Neural crest cell (in vitro differentiated cells): ENCODE measurements at places on chromosomes 6 and 20.

DNA sequence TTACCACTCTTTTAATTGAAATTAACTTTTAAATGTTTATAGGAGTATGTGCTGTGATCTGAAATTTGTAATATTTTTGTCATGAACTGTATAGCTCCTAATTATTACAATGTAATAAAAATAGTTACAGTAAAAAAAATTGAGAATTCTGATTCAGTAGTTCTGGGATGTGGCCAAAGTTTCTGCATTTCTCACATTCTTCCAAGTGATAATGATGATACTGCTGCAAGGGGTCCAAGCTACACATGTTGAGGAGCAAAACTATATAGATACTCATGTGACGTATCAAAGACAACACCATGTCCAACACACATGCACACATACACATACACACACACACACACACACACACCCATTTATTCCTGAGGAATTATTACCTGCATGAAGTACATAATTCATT is 71.0 kb upstream of the FAM83B start:
- no peak for DNase-seq

DNA sequence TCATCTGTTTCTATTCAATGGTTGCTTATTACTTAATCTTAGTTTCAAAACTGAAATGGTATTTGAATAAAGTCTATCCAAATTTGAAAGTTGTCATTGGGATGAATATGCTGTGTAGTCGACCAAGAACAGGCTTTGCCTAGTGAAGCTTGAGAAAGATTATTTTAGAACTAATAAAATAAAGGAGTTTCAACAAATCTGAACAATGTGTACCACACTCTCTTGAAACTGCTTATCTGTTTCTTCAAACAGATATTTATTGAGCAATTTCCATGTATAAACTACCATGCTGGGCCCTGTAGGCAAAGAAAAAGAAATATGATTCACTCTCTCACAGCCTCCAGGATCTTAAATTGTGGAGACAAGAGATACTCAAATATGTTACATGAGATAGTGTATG is 174.4 kb downstream of the OGFRL1 start:
- no peak for DNase-seq

DNA sequence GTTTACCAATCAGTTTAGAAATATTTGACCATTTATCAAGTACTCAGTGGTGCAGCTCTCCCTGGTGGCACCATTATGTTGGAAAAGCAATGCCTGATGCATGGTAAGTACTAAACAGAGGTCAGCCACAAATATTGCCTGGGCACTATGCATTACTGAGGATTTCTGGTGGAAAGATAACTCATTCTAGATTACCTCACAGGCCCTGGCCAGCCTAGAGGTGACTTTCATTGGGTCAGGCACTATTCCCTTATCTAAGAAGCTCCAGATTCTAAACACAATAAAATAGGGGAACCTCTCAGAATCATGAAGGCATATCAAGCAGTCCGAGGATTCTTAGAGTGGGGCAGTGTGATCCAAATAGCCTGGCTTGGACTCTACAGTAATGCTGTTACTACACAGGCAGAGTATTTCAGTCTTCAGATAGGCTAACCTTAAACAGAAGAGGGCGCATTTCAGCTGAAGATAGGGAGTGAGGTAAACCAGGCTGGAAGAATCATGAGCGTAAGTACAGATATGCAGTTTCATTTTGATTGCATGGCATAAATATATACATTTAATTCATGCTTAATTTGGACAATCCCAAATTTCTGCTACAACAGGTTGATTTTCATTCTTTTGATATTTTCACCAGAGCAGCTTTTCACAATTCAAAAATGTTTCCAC is 12.1 kb downstream of the LGSN start:
- no peak for DNase-seq

DNA sequence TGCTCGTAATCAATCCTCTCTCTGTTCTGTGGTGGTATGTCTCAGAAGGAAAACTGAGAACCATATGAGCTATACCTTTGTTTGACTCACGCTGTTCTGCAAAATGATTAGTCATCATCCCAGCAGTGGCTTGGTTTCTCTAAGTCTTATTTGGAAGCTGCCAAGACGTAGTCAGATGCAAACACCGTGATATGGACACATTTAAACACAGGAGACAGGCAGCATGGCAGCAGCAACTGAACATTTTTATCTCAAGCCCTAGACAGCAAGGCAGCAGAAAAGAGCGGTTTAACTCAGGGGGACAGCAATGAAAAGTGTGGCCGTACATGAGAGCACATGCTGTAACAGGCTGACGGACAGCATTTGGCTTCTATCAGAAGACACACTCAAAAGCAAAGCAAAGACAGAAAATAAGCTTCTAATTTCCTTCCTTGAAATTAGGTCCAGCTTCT is 1295.1 kb downstream of the EPHA7 start:
- no peak for DNase-seq

- no peak for DNase-seq
Measured at GRCh38 chr20:316316-317068, 8.9 kb upstream of the SOX12 start.

DNA sequence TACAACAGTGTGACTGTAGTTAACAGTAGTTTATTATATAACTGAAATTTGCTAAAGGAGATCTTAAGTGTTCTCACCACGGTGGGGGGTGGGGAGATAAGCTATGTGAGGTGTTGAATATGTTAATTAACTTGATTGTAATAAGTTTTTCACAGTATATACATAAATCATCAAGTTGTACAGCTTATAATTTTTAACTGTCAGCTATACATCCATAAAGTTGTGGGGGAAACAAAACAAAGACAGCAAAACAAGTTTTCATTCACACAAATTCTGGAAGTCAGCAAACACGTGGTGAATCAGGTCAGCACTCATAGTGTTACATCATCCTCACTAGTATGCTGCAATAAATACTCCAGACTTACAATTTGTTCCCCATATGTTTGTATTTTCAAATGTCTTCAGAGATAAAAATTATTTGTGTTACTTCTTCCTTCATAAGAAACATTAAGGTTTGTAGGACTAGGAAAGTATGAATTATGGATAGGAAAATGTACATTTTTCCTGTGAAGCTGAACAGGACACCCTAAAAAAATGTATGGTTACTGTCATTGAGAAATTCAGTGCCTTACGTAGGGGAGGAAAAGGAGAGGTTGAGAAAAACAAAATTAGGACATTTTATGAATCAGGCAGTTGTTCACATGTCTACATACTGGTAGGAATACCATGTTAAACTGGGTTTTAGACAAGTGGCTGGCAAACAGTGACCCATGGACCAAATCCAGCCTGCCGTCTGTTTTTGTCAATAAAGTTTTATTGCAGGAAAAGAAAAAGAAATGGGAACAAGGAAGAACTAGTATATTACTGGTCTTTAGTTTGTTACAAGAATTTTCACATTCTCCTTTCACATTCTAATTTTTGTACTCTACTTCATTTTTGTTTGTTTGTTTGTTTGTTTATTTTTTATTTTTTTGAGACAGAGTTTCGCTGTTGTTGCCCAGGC is 6.0 kb downstream of the SUMO4 start:
- no peak for DNase-seq

GRCh38 chr6:12555267-12555666 is 161.3 kb upstream of the PHACTR1 start:
- DNase-seq, result no peak

DNA sequence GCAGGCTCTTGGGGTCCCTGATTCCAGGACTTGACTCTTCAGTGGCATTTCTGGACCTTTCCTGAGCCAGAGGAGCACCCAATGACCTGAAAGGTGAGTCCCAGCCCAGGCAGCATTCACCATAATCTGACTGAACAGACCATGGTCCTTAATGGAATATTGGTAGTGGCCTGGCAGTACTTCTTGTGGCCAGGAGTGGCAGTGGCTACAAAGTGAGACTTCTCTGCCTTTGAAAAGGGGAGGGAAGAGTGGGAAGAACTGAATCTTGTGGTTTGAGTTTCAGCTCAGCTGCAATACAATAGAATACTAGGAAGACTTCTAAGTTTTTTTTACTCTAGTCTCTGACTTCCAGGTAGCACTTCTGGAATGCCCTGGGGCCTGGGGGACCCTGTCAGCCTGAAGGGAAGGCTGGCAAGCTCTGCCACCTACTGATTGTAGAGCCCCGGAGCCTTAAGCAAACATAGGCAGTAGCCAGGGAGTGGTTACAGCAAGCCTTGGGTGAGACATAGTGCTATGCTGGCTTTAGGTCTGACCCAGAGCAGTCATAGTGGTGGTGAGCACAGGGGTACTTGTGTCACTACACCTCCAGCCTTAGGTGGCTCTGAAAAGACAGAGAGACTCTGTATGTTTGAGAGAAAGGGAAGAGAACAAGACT is 674.2 kb upstream of the MANEA start:
- DNase-seq, result no peak

DNA sequence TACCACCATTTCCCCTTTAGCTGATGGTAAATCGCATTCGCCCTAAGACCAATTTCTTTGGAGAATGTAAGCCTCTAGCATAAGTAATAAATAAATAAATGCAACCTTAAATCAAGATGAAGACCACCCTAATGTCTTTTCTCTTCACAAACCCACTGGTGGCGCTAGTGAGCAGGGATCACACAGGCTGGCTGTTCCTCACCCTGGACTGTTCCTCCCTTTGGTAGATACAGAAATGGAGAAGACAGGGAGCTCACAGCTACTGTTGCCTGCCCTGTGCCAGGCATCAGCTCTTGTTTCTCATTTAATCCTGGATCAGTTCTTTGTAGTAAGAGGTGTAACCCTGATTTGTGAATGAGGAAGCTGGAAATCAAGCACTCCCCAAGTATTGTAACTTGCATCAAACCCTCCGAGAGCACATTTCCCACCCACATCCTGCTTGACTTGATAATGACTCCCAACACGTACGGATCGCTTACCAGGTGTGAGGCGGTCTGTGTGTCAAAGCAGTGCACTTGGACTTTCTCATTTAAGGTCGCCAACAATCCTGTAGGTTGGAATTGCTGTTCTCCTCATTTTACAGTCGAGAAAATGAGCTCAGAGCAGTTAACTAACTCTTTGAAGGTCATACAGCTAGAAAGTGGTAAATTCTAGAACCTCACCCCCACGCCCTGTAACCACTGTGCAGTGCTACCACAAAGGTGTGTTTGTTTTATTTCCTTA is 236.1 kb downstream of the TSHZ2 start:
- peak; percentile 14 for DNase-seq

- no peak for DNase-seq
Measured at GRCh38 chr20:3222635-3223600, 13.6 kb downstream of the ITPA start.

GRCh38 chr6:39217177-39217864 is 12.0 kb downstream of the KCNK5 start:
- no peak for DNase-seq

DNA sequence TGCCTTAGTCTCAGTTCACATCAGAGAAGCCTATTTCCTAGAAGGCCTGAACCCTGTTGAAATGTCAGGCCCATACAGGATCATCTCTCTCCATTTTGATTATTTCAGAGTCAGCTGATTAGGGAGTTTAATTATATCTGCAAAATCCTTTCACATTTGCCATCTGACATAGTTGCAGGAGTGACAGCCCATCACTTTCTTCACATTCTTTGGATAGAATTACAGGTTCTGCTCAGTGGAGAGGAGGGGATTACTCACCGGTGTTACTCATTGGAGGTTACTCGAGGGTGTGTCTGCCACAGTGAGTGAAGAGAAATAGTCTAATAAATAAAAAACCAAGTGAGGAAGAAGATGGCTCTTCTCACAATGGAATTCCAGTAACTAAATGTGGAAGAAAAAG is 216.8 kb downstream of the TMEM242 start:
- no peak for DNase-seq

DNA sequence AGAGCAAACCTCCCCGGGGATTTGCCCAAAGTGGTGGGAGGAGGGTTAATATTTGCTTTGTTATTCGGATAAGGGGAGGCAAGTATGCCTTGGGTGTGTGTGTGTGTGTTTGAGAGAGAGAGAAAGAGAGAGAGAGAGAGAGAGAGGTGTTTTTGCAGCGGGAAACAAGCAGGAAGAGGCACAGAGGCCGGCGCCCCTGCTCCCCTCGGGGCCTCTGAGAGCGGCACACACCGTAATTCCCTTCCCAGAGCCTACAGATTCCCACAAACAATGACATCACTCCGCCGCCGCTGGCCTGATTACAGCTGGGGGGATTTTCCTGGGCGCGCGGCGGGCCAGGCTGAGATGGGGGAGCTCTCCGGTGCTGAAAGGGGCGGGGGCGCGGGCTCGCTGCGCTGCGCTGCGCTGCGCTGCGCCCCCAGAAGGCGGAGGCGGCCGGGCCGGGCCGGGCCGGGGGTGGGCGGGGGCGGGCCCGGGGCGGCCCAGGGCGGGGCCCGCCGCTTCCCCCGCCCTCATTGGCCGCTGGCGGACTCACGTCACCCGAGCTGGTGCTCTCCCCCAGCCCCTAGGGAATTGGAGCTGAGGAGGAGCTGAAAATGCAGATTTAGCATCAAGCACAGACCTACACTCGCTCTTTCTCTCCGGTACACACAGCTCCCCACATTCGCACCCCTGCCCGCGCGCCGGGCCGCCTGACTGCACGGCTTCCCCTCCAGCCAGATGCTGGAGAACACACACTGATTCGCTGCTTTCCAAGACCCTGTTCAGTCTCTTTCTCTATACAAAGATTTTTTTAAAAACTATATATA is at the start of gene PCSK2:
Gene PCSK2, plus strand, starts transcription at position 631 of the 809 bp plus-strand sequence. CDS start 266 bp downstream, outside the sequence.
- DNase-seq, result peak; percentile 72

DNA sequence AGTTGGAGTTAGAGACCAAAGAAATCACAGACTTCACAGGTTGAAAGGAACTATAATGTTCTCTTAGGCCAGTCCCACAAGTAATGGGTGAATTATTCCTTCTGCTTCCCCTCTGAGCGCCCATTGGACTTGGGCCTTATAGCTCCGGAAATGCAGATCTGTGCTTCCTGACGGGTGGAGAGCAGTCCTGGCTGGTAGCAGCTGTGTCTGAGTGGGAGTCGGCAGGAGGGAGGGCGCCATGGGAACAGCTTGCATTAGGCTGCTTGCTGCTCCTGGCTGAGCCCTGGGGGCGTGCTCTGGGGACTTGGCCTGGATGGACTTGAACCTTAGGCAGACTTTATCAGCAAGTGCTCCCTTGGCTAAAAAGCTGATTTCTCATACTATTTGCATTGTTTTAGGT is 18.4 kb upstream of the NUP153 start:
- peak; percentile 41 for DNase-seq

DNA sequence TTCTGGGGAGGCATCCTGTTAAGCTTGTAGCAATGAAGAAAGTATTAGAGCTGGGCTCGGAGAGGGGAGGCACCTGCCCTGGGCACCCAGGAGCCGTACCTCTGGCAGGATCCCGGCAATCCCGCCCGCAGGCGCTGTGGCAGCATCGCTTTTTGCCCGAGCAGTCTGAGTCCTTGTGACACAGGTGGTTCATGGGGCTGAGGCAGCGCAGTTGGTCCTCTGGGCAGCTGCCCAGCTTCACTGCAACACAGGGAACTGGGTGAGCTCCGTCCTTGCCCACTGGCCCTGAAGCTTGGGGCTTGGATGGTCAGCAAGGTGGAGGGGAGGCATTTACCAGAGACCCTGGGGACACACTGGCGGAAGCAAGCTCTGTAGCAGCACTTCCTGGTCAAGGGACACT is 4.7 kb downstream of the WFDC5 start:
- DNase-seq, result no peak

DNA sequence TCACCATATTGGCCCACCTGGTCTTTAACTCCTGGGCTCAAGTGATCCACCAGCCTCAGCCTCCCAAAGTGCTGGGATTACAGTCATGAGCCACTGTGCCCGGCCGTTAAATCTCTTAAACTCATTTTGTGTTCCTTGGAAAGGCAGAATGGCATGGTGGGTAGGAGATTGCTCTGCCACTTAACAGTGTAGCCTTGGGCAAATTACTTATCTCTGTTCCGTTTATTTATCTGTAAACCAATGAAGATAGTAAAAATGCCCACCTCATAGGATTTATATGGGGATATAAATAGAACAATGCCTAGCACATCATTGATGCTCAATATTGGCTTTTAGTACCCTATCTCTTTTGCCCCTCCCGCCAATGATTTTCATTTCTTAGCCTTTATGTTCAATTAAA is 7.2 kb upstream of the PIM1 start:
- no peak for DNase-seq

- peak; percentile 100 for DNase-seq
Measured at GRCh38 chr20:31833130-31833930, 12.1 kb downstream of the FOXS1 start.
